ENCODE measurements at places on chromosomes 12 and 14.

- no peak for DNase-seq
These were observed 73.9 kb downstream of the NEDD1 start for GRCh38 chr12:96980991-96981414.

DNA sequence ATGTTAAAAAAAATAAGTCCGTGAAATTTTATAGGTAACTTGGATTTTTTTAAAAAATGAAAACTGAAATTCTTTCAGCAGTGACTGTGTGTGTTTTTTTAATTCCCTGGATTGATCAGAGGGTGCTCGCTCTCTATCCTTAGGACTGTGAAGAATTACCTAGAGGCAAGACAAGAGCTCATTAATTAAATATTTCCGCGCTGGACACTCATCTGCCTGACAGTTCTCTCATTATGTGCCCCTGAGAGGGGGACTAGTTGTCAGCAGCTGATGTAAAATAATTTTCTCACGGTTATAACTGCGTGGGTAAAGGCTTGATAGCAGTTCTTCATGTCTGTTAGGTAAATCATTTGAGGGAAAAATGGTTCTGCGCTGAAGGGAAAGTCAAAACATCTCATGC lies 101.3 kb downstream of the PTCSC3 start:
- no peak for DNase-seq

DNA sequence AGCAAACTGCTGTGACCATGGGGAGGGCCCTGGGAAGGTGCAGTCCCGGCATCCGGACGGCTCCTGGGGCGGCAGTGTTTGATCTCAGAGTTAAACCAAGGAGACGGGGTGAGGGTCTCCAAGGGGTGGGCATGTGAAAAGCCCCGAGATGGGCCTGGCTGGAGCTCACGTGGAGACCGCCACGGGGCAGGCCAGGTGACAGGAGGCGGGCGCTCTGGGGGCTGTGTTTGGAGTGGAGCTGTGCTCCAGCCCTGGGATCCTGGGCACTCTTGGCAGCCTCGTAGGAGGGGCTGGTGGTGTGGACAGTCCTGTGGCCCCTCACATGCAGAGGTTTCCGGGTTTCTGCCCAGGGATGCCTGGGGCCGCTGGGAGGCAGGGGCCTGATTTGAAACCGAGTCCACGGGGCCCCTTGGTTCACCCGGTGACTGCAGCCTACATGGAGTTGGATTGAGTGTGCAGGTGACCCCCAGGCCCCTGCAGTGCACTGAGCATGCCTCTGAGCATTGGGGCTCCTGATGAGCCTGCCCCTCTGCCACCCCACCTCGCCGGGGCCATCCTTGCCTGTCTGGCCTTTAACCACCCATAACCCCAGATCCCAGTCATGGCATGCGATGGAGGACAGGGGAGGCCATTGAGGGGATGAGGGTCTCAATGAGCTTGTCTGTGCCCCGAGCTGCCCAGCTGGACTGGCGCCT lies 8.4 kb downstream of the KIF26A start:
- no peak for DNase-seq

GRCh38 chr12:116222358-116222757 lies 55.1 kb downstream of the MED13L start:
- DNase-seq: peak; percentile 38

DNA sequence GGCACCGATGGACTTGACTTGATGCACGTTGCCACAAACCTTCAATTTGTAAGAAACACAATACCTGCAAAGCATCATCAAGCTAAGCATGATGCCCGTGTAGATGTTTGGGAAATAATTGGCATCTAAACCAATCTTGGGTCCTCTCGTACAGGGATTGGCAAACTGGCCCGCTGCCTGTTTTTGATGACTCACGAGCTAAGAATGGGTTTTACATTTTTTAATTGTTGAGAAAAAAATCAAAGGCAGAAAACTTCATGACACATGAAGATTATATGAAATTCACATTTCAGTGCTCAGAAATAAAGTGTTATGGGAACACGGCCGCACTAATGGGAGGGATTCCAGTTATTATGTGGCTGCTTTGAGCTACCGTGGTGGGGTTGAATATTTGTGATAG lies 10.9 kb downstream of the MTA1 start:
- no peak for DNase-seq

DNA sequence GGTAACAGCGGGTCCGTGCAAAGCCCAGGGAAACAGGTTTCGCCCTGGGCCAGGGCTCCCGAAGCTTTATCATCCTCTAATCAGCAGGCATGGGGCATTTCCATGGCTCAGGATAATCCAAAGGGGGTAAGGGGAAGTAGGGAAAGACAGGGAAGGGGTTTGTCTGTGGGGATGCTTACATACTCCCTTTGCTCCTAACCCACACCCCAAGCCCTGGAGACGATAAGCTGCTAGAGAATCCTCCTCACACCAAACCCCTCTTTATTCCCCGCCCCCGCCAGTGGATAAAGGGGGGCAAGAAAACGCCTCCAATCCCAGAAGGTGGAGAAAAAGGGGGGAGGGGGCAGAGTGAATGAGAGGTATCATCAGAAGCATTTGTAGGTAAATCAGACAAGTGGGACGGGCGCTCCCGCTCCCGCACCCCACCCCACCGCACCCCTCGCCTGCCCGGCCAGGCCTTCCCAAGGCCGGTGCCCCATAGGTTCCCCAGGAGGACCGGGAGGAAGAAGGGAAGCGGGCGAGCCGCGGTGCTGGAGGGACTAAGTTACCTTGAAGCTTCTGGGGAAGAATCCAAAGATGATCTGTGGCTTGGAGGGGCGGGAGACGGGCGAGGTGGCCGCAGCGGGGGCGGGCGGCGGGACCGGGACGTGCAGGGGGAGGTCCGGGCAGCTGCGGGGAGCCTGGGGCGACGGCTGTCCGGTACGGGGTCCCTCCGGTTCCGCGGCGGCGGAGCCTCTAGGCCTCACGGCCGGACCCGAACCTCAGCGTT lies 762 bp downstream of the PPP2R5E start:
- no peak for DNase-seq

GRCh38 chr12:95962222-95962621 lies 19.1 kb downstream of the AMDHD1 start:
- no peak for DNase-seq

GRCh38 chr14:91464615-91465205 lies 45.4 kb downstream of the PPP4R3A start:
- no peak for DNase-seq

GRCh38 chr14:102982852-102983470 lies 60.5 kb downstream of the AMN start:
- DNase-seq: no peak

DNA sequence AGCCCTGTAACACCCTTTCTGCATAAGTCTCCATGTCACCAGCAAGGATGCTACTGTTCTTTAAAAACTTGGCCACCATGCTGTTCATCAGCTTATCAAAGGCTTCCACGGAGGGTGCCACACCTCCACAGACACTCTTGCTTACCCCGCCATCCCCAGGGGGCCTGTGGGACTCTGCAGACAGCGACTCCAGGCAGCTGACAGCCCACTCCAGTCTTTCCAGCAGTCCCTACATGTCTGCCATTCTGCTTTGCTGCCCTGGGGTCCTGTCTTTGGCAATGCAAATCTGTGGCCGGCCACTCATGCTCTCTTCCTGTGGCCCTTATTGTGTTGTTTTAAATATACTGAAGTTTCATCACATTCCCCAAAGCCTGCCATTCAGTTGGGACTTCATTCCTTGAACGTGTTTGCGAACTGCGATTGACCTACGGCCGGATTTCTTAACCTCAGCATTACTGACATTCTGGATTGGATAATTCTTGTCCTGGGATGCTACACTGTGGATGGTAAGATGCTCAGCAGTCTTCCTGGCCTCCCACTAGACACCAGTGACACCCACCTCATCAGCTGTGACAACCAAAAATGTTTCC lies 125.6 kb downstream of the FOXN3 start:
- no peak for DNase-seq
